ENCODE measurements at places on chromosomes 16 and 17.
A peak's percentile ranks its signal among the peaks of the same experiment; 100 is the strongest.

- DNase-seq = no peak
These were observed 42.2 kb upstream of the GSE1 start for GRCh38 chr16:85570735-85571562.

DNA sequence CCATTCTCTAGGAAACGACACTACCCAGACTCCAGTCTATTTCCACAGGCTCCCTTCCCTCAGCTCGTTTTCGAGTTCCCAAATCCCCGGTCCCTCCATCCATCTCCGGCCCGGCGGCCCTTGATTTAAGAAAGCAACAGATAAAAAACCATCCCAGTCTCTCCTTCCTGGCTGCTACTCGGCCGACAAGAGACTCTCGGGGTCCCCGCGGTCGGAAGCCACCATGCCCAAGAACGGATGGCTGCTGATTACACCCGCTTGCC is 182 bp downstream of the RPL26 start:
- no peak for DNase-seq

GRCh38 chr17:51848451-51848850 is 310.1 kb downstream of the CA10 start:
- DNase-seq = no peak

DNA sequence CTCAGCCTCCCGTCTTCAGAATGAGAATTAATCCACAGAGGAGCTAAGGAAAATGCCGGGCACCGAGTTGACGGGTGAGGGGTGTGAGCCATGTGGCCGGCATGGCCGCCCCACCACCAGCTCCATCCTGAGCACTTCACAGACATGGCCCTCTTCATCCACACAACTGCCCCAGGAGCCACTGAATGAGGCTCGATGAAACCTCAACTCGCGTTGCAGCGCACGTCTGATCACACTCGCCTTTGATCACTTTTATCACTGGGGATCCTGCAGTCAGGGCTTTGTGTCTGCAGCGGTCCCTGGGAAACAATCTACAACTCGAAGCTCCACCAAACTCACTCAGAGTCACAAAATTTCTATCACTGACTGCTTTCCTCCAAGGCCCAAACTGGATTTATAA is 46.7 kb upstream of the CDR2 start:
- no peak for DNase-seq

GRCh38 chr17:81025741-81026129 is 9.2 kb upstream of the BAIAP2 start:
- peak; percentile 32 for DNase-seq

GRCh38 chr17:78032166-78032565 is 73.7 kb downstream of the TNRC6C start:
- DNase-seq = peak; percentile 77

GRCh38 chr16:11303405-11304138 is 22.4 kb upstream of the PRM1 start:
- DNase-seq = no peak

DNA sequence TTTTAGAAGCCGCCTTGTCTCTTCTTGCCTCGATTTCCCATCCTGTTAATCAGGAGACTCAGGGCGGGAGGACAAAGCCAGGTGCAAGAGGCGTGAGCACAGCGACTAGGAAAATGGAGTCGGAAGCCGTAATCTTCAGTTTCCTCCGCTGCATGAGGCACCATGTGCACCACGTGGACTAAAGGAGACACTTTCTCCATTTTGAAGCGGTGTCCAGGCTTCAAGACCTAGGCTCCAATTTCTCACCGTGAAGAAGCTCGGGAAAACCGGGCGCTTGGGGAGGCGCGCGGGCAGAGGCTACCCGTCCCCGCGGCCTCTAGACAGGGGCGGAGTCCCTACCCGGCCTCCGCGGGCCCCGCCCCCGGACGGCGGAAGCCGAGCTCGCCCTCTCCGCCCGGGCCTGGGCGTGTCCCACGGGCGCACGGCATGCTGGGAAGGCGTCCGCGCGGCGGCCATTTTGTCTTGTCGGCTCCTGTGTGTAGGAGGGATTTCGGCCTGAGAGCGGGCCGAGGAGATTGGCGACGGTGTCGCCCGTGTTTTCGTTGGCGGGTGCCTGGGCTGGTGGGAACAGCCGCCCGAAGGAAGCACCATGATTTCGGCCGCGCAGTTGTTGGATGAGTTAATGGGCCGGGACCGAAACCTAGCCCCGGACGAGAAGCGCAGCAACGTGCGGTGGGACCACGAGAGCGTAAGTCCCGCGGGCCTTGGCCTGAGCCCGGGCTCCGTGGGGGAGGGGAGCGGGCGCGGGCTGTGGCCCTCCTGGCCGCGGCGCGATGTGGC is at the start of gene LUC7L3:
TSS of gene LUC7L3 (plus strand) at position 460 of the 780 bp plus-strand sequence. CDS start at position 590, 130 bp downstream.
- DNase-seq = peak; percentile 93

DNA sequence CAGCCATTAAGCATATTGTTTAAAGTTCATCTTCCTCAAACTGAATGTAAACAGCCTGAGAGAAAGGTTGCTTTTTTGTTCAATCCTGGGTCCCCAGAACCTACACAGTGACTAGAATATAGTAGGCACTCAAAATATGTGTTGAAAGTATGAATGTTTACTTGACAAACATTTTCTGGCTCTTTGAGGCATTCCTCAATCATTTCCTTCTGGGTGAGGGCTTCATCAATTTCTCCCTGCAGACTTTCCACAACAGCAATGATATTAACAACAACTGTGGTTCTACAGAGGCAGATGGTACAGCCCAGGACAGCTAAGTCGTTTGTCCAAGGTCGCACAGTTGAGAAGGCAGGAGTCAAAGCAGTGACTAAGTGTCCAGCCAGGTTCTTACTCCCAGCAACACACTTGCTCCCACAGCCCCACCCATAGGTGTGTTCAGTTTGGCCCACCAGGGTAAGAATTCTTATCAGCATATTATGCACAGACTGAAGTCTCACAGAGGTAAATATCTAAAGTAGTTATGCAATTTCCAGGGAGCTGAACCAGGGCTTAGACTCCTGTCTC is 61.1 kb downstream of the HS3ST3B1 start:
- DNase-seq = no peak

DNA sequence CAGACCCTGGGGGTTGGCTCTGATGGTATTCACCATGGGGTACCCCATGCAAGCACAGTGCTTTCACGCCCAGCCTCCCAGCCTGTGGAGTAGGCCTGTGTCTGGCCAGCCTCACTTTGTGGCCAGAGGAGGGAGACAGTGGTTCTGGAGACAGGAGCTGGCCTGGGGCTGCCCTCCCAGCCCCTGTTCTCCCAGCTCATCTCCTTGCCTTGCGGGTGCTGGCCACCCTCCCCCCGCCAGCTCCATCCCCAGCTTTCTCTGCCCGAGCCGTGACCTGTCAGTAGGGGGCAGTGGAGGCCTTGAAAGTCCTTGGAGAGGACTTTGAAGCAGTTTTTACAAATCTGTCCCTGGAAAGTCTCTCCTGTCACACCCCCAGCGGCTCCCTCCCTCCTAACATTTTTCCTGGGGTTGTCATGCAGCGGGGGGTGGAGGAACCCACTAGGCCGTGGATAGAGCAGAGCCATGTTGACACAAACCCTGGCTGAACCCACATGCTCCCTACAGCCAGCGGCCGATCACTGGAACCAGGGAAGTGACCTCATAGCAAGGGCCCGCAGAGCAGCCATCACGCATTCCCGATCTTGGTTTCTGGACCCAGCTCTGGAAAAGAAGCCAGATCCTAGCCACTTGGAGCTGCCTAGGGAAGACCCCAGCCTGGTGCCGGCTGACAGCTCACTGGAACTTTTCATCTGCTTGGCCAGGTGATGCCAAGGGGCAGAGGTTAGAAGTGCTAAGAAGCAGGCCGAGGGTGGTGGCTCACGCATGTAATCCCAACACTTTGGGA is 289.4 kb downstream of the SEC14L1 start:
- peak; percentile 100 for DNase-seq

DNA sequence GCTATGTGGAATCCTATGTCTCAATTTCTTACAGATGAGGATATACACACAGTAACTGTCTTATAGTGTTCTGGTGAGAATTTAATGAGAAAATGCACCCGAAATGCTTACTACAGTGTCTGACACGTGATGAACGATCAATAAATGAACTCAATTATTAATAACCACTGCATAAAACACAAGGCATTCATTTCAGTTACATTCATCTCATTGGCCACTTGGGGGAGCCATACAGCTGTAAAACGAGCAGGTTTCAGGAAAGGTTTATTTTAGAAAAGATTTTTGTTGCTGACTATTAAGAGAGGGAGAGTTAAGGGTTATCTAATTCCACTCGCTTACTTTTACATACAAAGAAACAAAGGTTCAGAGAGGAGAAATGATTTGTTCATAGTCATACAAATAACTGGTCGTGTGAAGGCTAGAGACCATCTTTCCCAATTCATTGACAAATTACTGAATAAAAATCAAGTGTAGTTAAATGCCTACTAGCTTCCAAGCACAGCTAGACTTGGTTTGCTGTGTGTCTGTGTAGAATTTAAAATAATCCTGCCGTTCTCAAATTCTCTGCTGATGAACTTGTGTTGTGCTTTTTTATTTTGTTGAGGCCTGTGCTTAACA is 160.1 kb downstream of the MAP2K4 start:
- DNase-seq = peak; percentile 69

- DNase-seq = no peak
These were observed 92.2 kb downstream of the SOCS1 start for GRCh38 chr16:11163761-11164261.

GRCh38 chr16:87245511-87245910 is 71.7 kb downstream of the C16orf95 start:
- DNase-seq = peak; percentile 10

- no peak for DNase-seq
These were observed 583.1 kb upstream of the SALL1 start for GRCh38 chr16:51734220-51734619.

GRCh38 chr17:81515530-81516041 is 3.0 kb upstream of the ACTG1 start:
- no peak for DNase-seq

DNA sequence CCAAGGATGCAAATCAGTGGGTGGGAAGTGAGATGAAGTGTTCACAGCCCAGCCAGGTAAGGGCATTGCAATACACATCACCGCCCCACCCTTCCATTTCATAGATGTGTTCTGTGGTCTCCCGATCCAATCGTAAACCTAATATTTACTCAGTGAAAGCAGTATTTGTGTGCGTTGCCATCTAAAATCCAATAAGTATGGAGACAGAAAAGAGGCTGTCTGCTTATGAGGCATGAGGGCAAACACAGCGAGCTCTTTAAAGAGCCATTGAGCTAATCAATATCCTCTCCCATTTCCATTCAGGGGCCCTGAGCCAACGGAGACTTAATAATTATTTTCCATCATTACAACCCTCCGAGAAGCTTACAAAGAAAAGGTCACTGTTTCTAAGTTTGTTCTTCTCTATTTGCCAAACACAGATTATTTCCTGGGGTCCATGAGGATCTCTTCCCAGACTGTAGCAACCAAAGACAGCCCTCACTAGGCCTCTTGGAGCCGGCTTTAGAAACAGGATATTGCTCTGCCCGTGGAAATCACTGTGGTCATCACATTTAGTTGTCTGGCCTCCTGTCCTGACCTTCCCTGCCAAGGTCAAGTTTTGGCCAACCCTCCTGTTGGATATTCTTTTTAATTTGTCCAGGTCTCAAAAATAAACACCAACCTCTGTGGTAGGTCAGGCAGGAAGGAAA is 120.1 kb downstream of the SLC39A11 start:
- DNase-seq = no peak
